Activated naive CD8-positive, alpha-beta T cell treated with anti-CD3 and anti-CD28 coated beads, Interleukin-2, amount 50 U/mL, for 24 hours (primary cell): ENCODE measurements at places on chromosomes 12 and 14.

DNA sequence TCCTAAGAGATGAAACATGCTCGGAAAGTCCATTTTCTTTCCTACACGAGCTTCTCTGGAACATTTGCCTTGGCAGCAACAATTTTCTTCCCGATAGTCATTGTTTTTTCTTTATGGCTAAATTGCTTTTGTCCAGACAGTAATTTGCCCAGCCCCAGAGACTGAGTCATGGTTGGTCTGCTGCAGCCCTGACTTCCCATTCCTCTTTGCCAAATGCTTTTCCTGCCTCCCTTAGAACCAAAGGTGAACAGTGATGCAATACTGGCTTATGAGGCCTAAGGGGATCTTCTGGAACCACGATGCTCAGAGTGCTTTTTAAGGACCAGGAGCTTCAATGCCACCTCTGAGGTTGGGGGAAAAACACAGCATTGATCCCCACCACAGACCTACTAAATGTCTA lies 1599.6 kb upstream of the TMEM132C start:
- no peaks in the 10 kb centered on the region for H3K27me3 ChIP-seq
- H3K4me3 ChIP-seq: no peak overlapping the region
- no peak for DNase-seq
- H3K27ac ChIP-seq: no peak overlapping the region
- H3K36me3 ChIP-seq: no peaks in the 10 kb centered on the region

DNA sequence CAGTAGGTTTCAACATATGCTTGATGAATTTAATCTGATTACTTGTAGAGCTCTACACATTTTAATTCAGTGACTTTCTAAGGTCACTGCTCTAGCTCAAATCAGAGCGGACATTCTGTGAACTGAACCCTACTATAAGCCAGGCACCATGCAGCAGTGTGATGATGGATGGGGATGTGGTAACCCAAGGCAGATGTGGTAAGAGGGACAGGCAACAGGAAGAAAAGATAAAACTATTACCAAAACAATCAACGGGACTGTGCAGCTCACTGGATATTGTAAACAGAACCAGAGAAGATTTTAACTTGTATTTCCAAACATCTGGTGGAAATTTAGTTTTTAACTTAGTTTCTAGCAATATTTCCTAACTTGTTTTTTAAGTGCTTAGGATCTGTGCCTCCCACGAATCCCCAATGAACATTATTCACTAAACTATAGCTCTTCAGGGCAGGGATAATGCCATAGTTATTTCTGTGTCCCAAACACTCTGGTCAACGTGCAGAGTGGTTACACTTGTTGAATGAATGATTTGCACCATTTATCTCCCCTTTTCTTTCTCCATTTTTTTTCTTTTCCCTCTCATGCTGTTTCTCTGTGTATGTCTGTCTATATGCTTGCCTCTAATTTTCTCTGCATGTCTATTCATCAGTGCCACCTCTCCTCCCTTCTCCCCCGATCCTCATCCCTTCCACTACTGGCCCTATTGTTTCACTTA lies 3.0 kb downstream of the ERO1A start:
- no peaks in the 10 kb centered on the region for H3K27me3 ChIP-seq
- peak overlapping the region; percentile 75 for H3K4me3 ChIP-seq
- peak overlapping the region; percentile 59 for H3K27ac ChIP-seq
- peaks cover 25% of the 10 kb centered on the region for H3K36me3 ChIP-seq
- H3K4me1 ChIP-seq: peaks cover 60% of the 10 kb centered on the region

GRCh38 chr14:50937325-50937724 lies 7.0 kb downstream of the PYGL start:
- no peak overlapping the region for H3K27ac ChIP-seq
- DNase-seq: no peak
- no peaks in the 10 kb centered on the region for H3K36me3 ChIP-seq
- no peaks in the 10 kb centered on the region for H3K4me1 ChIP-seq

DNA sequence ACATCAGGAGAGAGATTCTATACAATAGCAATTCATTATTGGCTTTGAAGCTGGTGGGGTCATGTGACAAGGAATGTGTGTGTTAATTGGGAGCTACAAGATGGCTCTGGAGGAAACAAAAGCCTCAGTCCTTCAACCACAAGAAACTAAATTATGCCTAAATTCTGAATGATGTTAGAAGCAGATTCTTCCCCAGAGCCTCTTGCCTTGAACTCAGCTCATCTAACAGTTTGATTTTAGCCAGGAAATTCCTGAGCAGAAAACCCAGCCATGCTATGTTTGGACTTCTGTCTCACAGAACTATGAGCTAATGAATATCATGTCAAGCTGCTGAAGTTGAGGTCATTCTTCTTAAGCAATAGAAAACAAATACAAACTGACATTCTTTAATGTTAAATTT lies 274.7 kb downstream of the SLC6A15 start:
- H3K27me3 ChIP-seq: no peaks in the 10 kb centered on the region
- H3K36me3 ChIP-seq: no peaks in the 10 kb centered on the region
- no peak overlapping the region for H3K27ac ChIP-seq
- no peak overlapping the region for H3K4me3 ChIP-seq
- no peaks in the 10 kb centered on the region for H3K4me1 ChIP-seq
- DNase-seq: no peak

- no peak overlapping the region for H3K4me3 ChIP-seq
- H3K27ac ChIP-seq: no peak overlapping the region
- DNase-seq: peak; percentile 58
- H3K36me3 ChIP-seq: peaks cover 9% of the 10 kb centered on the region
These were observed 65.0 kb downstream of the SETD3 start for GRCh38 chr14:99415496-99416281.

DNA sequence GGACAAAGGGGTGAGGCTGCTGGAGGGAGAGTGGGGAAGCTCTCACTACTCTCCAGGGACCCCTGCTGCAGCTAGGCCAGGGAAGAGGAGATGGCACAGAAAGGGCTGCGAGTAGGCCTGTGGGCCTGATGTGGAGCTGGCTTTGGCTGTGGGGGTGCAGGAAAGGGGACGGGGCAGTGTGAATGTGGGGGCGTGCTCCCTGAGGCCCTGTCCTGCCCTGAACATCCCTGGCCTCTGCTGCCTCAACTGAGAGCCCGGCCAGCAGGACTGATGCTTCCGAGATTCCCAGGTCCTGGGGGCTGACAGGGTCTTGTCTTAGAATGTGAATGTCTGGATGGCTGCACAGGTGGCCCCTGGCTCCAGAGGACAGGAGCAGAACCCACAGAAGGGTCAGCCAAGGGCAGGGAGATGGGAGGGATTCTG lies 64.2 kb downstream of the CHGA start:
- no peaks in the 10 kb centered on the region for H3K27me3 ChIP-seq
- H3K27ac ChIP-seq: no peak overlapping the region
- H3K36me3 ChIP-seq: peaks cover 14% of the 10 kb centered on the region

DNA sequence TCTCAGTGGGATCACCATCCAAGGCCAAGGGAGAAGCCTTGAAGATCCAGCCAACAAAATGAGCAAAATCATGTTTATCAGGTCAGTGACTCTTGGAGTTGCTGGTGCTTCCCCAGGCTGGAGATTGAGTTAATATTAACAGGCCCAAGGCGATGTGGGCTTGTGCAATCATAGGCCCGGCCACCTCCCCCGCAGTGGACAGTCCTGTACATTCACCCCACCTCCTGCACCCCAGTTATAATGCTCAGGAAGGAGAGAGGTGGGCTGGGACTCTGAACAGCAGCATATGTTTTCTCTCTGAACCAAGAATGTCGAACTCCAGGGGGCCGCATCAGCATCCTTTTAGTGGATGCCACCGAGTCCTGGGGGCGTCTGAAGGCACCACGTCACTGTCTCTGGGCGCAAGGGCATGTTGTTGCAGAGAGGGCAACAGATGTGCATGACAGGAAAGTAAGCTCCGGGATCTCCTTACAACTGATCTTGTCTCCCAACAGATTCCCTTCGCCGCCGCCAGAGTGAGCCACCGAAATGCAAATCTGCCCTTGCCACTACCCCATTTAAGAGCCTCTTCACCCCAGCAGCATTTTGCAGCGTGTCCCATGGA lies 32.2 kb upstream of the SERPINA6 start:
- DNase-seq: no peak
- no peaks in the 10 kb centered on the region for H3K36me3 ChIP-seq
- H3K4me1 ChIP-seq: no peaks in the 10 kb centered on the region
- peaks cover 36% of the 10 kb centered on the region for H3K27me3 ChIP-seq

- H3K36me3 ChIP-seq: no peaks in the 10 kb centered on the region
- peaks cover 15% of the 10 kb centered on the region for H3K27me3 ChIP-seq
These were observed 38.8 kb upstream of the DACT1 start for GRCh38 chr14:58598804-58599525.

DNA sequence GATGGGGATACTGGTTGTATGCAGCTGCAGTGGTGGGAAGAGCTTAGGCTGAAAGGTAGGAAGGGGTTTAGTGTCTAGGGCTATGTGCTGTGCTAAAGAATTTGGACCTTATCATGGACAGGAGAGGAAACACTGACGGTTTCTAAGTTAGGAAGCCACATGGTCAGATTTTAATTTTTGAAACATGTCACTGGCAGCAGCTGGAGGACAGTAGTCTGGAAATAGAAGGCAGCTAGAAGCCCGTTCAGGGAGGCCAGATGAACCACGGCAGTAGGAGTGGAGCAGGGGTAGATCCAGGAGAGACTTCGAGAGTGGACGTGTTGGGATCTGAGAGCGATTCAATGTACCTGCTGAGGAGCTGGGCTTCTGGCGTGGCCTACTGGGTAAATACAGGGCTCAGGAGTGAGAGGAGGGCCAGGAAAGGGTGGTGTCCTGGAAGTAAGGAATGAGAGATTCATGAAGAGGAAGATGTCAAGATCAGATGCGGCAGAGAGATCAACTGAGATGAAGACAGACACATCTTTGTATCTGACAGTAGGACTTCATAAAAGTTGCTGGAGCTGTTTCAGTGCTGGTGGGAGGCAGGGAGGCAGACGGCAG lies 64.9 kb downstream of the PRKCH start:
- H3K27me3 ChIP-seq: no peaks in the 10 kb centered on the region
- H3K4me1 ChIP-seq: peaks cover 17% of the 10 kb centered on the region
- no peak overlapping the region for H3K27ac ChIP-seq

- H3K27me3 ChIP-seq: peaks cover 2% of the 10 kb centered on the region
- DNase-seq: peak; percentile 81
- no peak overlapping the region for H3K27ac ChIP-seq
- no peaks in the 10 kb centered on the region for H3K36me3 ChIP-seq
- H3K4me1 ChIP-seq: peaks cover 20% of the 10 kb centered on the region
- H3K4me3 ChIP-seq: no peak overlapping the region
These were observed 9.9 kb downstream of the BCL7A start for GRCh38 chr12:122031342-122032216.

DNA sequence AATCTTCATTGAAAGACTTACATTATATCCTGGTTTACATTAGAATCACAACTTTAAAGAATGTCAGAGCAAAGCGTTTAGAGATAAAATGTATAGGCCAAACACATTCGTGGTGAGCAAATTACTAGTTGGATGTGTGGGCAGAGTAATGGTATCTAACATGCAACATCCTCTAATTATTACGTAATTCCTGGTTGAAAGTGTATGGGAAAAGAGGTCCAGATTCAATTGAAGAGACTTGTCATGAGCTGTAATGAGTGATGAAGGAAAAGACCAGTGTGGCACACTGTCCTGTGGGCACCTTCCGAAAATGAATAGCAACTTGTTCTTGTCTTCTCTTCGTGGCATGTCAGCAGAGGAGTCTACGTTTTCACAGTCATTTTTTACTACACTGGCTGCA lies 192.8 kb downstream of the LRIG3 start:
- no peaks in the 10 kb centered on the region for H3K4me1 ChIP-seq
- H3K36me3 ChIP-seq: no peaks in the 10 kb centered on the region
- DNase-seq: no peak
- H3K4me3 ChIP-seq: no peak overlapping the region
